GM23338 (cell line): ENCODE measurements at places on chromosomes 3 and 15.
A peak's percentile ranks its signal among the peaks of the same experiment; 100 is the strongest.

DNA sequence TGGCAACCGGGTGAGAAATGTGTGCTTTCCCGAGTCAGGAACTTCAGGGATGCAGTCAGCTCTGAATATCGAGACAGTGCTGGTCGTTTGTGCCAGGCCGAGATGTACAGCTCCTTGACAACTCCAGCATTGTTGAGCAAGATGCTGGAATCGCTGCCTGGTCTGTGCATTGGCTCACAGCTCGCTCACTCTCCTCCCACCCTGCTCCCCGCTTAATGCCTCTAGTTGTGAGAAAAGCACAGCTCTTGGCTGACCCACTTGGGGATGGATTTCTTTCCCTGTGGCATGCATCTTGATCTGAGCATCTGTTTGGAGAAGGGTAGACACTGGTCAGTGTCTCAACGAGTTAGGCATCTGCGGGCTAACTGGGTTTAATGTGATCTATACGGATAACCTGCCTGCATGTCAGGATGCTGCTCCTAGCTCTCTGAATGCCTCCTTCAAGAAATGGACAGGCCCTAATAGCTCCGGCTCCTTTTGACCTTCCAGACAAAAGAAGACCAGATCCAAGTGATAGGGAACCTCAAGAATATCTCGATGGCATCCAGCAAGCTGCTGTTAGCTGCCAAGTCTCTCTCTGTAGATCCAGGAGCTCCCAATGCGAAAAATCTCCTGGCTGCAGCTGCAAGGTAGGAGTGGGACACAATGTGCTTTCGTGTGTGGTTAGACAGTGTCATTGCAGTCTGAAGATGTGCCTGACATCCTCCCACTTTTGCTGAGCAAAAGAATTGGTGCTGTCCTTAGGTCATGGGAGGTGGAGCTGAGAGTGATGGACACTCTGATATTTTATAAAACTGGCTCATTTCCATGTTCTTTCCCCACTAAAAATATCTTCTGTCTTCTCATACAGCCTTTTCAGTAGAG lies 302.2 kb upstream of the TPM1 start:
- DNase-seq, result no peak

DNA sequence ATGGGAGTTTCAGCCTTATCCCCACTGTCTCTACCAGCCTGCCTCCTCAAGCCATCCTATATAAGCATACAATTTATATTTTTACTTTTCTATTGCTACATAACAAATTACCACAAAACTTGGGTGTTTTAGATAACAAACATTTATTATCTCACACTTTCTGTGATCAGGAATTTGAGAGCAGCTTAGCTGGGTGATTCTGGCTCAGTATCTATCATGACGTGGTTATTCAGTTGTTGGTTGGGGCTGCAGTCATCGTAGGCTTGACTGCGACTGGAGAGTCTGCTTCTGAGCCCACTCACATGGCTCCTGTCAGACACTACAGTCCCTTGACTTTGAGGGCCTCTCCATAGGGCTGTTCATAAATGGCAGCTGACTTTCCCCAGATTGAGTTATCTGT lies 20.7 kb downstream of the PARP15 start:
- no peak for DNase-seq

DNA sequence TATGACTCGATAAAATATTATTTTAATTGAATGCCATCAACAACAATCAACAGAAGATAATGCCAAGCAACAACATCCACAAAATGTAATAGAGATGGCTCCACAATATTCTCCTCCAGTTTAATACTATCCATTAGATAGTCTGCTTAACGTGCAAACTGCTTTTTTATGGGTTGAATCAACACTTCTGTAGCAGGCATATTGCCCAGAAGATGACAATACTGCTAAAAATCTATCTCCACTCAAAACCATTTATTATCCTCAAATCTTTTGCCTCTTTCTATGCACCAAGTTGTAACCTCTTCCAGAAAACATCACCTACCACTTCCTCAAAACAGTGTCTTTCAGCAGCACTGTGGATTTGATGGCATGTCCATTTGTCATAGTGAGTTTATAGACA lies 295.7 kb upstream of the LMCD1 start:
- no peak for DNase-seq

GRCh38 chr3:139935016-139935865 lies at the start of gene CLSTN2:
Gene CLSTN2 (plus strand): TSS chr3:139935185.
- DNase-seq, result peak; percentile 79

- peak; percentile 63 for DNase-seq
These were observed 115.4 kb upstream of the GADL1 start for GRCh38 chr3:31009881-31010280.

GRCh38 chr3:113136071-113136470 lies 75.3 kb upstream of the BOC start:
- DNase-seq, result peak; percentile 47

GRCh38 chr3:66485291-66485968 lies 15.4 kb downstream of the LRIG1 start:
- no peak for DNase-seq

- DNase-seq, result no peak
These were observed 17.2 kb upstream of the RAP2B start for GRCh38 chr3:153144779-153145178.

DNA sequence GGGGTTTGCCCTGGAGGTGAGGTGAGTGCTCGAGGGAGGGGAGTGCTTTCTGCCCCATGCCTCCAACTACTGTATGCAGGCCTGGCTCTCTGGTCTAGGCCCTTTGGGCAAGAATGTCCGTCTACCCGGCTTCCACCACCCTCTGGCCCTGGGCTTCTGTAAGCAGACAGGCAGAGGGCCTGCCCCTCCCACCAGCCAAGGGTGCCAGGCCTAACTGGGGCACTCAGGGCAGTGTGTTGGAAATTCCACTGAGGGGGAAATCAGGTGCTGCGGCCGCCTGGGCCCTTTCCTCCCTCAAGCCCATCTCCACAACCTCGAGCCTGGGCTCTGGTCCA lies 9.4 kb downstream of the DLL4 start:
- DNase-seq, result no peak

DNA sequence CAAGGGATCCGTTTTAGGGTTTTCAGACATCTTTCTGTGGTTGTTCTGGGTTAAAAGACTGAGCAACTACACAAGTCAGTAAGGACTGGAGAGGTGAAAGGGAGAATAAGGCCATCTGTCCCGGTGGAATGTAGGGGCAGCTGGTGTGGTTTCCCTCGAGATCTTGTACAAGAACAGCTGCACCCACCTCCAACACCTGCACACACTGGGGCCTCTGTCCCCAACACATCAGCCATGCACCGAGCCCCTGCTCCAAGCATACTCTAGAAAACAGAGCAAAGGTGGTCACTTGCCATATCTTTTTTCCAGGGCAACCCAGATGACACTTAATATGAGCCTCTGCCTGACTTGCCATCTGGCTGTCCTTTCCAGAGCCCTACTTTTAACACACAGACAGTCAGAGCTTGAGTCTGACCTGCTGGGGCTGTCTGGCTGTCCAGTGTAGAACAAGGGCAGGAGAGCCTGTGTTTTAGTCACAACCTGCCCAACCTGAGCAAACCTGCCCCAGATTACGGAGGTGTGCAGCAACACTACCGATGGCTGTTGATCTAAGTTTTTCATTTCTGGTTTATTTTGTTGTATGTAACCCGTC lies 12.2 kb downstream of the MAN2A2 start:
- DNase-seq, result no peak

- peak; percentile 73 for DNase-seq
These were observed 140.2 kb upstream of the SKOR1 start for GRCh38 chr15:67685008-67685599.

DNA sequence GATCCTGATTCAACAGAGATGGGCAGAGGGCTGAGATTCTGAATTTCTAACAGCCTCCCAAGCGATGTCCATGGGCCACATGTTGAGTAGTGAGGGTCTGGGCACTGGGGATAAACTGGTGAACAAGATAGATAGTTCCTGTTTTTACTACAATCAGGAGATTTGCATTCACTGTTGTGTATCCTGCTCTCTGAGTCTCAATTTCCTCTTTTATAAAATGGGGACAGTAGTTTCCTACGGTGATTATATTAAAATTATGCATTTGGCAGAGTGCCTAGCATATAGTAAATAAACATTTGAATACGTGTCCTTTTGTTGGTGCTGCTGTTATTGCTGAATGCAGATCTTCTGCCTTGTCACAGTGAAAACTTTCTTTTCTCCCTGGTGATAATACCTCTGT lies 102.5 kb downstream of the MYH15 start:
- DNase-seq, result no peak

- DNase-seq, result no peak
These were observed 850.0 kb downstream of the EPHA3 start for GRCh38 chr3:89957451-89957850.

GRCh38 chr3:130093741-130094391 lies 12.2 kb downstream of the ALG1L2 start:
- DNase-seq, result peak; percentile 51
